ENCODE measurements at places on chromosomes 6 and 20.

DNA sequence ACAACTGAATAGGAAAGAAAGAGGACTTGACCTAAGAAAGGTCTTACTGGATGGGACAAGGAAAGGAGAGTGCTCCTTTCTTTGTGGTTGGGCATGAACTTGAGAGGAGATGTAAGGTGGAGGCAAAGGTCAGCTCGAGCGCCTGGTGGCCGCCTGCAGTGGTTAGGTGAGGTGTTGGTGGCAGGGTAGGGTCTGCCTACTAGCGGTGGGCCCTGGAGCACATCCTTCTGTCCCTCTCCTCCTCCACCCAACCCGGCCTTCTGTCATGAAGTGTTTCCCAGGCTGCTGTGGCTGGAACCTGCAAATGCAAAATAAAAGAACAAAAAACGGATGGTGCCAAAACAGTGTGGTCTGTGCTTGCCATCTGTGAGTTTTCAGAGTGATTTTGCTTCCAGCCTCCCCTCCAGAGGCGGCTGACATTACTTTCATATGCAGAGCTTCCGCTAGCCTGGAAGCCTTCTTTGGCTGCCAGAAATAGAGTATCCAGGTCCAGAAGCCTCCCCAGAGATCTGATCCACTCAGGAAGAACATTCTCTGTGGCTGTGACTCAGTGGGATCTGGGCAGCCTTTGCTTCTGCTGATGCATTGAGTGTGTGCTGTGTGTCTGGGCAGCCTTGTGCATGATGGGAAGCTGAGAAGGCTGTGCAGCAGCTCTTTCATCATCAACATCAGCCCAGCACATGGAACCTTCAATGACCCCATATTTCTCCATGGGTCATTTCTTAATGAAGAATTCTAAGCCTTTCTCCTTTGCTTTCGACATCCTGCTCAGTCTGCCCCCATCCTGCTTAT, 79.8 kb upstream of the FAM184A start:
- no peak for DNase-seq

- no peak for DNase-seq
Measured at GRCh38 chr20:6898928-6899327, 131.4 kb downstream of the BMP2 start.

DNA sequence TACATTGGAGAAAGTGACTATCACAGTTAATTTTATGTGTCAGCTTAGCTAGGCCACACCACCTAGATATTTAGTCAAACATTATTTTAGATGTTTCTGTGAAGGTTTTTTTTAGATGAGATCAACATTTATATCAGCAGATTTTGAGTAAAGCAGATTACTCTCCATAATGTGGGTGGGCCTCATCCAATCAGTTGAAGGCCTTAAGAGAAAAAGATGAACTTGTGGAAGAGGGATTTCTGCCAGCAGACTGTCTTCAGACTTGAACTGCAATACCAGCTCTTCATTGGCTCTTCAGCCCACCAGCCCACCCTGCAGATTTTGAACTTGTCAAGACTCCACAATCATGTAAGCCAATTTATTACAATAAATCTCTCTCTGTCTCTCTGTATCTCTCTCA, 25.1 kb upstream of the FBXO30 start:
- no peak for DNase-seq

GRCh38 chr20:48603116-48603818, 224.5 kb downstream of the PREX1 start:
- DNase-seq: no peak

DNA sequence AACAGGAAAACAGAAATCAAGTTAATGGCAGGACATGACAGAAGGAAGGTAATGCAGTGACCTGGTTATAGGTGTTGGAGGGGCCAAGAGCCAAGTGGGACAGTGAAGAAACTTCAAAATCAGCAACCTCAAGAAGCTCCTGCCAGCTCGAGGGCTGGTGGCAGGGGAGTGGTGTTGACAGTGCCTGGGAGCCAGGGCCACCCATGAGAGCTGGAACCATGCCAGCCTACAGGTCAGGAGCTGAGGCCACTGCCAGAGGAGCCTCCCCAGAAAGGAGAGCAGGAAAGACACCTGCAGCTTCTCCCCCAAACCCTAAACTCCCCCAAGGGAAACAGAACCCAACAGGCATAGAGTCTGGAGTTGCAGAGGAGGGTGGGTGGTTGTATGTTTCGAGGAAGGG, 262.1 kb downstream of the LRFN2 start:
- no peak for DNase-seq

GRCh38 chr6:20056350-20056992, 155.8 kb downstream of the MBOAT1 start:
- peak; percentile 52 for DNase-seq

DNA sequence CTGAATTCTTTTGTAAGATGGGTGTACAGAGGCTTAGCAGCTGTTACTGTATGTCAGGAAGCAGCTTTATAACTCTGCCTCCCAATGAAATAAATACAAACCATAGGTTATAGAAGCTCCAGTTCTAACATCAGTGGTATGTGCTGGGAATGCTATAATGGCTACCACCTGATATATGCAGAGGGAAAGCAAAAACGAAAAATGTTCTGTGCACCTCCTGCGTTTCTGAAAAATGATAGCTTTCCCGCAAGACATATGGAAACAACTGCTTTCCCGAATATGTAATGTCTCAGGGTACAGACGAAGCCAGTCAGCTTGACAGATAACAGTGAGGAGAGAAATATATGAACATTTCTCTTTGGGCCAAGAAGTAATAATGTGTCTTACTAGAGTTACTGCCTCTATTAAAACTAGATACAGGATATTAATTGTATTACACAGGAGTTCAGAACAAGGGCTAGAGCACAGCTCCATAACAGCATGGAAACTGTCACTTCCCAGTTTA, 517.0 kb upstream of the NRSN1 start:
- DNase-seq: no peak

- no peak for DNase-seq
Measured at GRCh38 chr6:159931112-159931511, 37.8 kb upstream of the IGF2R start.

DNA sequence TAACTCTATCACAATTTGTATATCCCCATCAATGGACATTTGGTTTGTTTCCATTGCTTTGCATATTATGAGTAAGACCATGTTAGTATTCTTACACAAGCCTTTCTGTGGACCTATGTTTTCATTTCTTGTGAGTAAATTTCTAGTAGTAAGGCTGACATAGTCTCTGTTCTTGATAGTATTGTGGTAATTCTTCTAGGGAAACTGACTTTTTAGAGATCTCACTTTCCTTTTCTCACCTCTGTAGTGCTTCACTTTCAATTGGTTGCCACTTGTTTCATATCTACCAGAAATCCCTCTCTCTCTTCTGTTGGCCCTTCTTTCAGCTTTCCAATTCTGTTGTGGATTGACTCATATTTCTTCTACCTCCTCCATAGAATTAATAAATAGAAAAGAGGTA, 8.5 kb downstream of the ISM1 start:
- DNase-seq: no peak

DNA sequence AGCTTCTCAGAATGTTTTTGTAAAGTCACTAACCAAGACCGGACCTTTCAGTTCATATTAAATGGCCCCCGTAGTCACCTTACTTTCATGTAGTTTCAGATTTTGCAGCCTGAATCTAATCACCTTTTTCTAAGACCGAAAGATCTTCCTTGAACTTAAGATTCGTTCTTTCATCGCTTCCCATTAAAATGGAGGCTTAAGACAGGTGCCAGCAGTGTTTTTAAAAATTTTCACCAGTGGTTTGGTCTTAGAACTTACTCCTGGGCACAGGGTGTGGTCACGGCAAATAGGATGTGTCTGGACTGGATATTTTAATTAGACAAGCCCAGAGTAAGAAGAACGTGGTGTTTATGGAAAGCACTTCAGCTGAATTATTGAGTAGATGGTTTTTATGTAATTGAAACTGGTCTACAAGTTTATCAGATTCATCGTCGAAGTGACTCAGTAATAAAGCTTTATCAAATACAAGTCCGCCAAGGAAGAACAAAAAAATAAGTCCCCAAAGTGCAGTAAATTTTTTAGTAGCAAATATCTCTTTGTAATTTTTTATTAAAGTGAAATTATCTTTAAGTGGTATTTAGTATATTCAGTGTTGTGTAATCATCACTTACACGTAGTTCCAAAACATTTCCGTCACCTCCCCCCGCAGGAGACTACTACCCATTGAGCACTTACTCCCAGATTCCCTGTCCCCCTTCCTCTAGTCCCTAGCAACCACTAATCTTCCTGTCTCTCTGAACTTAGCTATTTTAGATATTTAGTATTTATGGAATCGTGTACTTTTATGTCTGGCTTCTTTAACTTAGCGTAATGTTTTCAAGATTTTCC, 868 bp downstream of the SRSF3 start:
- DNase-seq: peak; percentile 51

GRCh38 chr6:104941729-104942091, 15.2 kb upstream of the LIN28B start:
- no peak for DNase-seq

GRCh38 chr6:108039681-108040080, 34.9 kb downstream of the OSTM1 start:
- DNase-seq: no peak

GRCh38 chr6:1689141-1689540, 79.4 kb downstream of the FOXC1 start:
- DNase-seq: no peak

DNA sequence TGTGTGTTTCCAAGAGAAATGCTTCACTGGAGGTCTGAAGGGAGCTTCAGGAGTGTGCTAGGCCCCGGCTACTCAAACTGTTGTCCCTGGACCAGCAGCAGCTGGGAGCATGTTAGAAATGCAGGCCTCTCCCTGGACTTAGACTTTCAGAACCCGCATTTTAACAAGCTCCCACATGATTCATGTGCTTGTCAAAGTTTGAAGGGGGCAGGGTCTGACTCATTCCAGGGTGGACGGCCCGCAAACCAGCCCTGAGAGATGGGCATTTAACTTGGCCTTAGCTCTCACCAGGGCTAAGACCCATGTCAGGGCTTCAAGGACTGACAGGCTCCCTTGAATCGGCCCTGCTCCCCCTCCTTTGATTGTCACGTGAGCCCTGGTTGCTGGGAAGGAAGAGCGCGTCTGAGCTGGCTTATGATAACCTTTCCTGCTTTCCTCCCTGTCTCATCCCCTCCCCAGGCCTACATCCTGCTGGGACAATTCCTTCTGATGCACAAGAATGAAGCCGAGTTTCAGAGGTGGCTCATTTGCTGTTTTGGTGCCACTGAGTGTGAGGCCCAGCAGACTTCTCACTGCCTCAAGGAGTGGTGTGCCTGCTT, 35.5 kb downstream of the BANF2 start:
- no peak for DNase-seq

DNA sequence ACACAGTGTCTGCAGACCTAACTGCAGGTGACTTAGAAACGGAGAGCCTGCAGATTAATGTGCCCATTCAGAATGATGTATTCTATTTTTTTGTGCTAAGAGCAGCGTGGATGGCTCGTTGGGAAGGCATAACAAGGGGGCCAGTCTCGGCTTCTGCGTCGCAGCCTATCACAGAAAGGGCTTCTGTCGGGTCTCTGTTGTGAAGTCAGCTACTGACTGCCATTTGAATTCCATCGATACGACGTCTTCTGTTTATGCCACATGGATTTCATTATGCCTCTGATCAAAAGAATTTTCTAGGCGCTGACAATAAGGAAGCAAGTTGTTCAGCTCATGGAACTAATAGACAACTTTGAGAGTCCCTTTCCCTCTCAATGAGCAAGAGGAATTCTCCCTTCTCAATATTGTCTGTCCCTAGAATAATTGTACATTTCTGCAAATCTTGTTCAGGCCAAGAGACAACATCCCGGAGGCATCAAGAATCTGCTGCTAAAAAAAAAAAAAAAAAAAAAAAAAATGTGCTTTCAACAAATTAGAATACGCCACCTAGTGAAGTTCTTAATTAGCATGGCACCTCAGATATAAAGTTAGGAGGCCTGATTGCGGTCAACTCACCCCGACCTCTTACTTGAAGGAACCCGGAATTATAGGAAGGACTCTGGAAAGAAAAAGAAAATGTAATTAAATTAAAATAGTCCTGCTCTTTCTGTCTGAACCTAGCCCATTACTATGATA, 223.9 kb downstream of the TSHZ2 start:
- no peak for DNase-seq

- peak; percentile 72 for DNase-seq
Measured at GRCh38 chr6:30325150-30325872, 1.4 kb upstream of the TRIM39 start.

DNA sequence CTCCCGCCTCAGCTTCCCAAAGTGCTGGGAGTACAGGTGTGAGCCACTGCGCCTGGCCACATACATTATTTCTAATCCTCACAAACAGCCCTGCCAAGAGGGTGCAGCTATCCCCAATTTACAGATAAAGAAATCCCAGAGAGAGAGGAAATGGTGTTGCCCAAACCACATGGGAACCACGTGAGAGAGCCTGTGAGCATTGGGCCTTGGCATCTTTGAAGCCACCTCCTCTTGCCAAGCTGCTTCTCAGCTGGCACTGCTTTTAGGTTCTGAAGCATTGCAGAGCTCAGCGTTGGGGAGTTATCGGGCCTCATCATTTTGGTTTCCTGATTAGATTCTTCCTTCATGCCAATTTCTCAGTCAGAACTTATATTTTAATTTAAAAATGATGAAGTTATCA, 80.3 kb downstream of the CTNNBL1 start:
- no peak for DNase-seq

GRCh38 chr6:133547136-133547535, 306.0 kb downstream of the EYA4 start:
- DNase-seq: no peak

DNA sequence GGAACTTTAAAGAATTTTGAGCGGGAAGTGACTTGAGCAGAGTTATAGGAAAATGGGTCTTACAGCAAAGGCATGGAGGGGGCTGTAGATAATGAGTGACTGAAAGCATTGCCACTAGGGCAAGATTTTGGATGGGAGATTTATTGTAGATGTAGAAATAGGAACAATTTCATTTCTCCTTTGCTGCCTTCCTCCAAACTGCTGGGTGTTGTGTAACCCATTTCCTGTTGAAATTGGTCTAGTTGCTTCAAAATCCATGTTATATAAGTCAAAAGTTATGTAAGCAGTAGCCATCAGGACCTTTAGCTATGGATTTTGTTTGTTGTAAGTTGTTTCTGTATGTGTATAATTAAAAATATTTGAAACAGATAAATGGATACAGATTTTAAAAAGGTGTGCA, 11.1 kb downstream of the YWHAB start:
- no peak for DNase-seq

GRCh38 chr6:145260484-145261175, 474.7 kb downstream of the EPM2A start:
- DNase-seq: no peak

- no peak for DNase-seq
Measured at GRCh38 chr20:50408526-50409364, 101.4 kb upstream of the PTPN1 start.

- DNase-seq: no peak
Measured at GRCh38 chr6:138107752-138108592, 753 bp upstream of the PERP start.

- DNase-seq: no peak
Measured at GRCh38 chr20:11101243-11101642, 427.4 kb upstream of the JAG1 start.

DNA sequence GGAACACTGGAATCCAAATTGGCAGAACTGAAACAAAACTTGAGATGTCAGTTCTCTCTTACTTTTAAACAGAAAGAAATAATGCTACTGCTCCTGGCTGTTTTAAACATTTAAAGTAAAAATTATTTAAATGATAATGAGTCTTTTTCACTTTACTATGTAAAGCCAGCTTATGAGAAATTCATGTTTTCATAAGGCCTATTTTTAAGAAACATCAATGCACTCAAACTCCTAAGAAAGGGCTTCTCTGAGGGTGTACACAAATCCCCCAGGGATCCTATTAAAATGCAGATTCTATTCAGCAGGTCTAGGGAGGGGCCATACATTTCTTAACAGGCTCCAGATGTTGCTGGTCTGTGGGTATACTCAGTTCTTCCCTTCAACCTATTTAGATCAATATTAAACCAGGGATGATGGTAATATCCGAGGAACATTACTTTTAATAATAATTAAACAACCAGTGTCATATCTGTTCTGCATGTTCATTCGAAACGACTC, 2.3 kb downstream of the FERMT1 start:
- no peak for DNase-seq
